ENCODE measurements at places on chromosomes 2 and 18.

- no peak for DNase-seq
Observed at GRCh38 chr2:177430411-177430810, 37.8 kb downstream of the AGPS start.

- no peak for DNase-seq
Observed at GRCh38 chr2:138997346-138997745, 217.2 kb upstream of the NXPH2 start.

- DNase-seq = no peak
Observed at GRCh38 chr2:231152800-231153557, 28.1 kb upstream of the HTR2B start.

DNA sequence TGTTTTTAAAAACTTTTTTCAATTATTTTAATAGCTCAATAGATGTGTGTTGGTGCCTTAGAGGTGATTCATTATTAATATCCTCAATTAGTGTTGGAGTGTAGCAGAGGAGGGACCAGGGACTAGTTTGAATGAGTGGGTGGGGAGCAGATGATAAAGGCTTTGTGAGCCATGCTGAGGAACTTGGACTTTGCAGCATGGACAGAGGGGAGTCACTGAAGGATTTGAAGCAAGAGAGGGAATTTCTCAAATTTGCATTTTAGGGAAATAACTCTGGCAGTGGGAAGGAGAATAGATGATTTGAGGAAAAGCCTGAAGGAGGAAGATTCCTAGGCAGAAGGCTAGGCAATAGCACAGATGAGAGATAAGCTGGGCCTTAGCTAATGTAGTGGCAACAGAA lies 42.3 kb upstream of the RMND5A start:
- DNase-seq = no peak

- DNase-seq = no peak
Observed at GRCh38 chr18:77248873-77249568, 627 bp upstream of the GALR1 start.

DNA sequence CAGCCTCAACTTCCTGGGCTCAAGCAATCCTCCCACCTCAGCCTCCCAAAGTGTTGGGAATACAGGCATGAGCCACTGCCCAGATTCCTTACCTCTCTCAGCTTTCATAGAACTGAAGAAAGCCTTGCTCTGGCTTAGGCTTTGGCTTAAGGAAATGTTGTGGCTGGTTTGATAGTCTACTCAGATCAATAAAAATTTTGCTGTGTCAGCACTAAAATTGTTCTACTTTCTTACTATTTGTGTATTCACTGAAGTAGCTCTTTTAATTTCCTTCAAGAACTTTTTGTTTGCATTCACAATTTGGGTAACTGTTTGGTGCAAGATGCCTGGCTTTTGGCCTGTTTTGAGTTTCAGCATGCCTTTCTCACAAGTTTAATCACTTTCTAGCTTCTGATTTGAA lies 634.0 kb upstream of the FSHR start:
- no peak for DNase-seq

GRCh38 chr2:238320648-238321281 lies 447 bp downstream of the TRAF3IP1 start:
- no peak for DNase-seq

GRCh38 chr2:232455426-232456255 lies at the start of gene ALPI:
ALPI (plus strand) TSS chr2:232456153; CDS start chr2:232456200, 47 bp downstream.
- DNase-seq = no peak

DNA sequence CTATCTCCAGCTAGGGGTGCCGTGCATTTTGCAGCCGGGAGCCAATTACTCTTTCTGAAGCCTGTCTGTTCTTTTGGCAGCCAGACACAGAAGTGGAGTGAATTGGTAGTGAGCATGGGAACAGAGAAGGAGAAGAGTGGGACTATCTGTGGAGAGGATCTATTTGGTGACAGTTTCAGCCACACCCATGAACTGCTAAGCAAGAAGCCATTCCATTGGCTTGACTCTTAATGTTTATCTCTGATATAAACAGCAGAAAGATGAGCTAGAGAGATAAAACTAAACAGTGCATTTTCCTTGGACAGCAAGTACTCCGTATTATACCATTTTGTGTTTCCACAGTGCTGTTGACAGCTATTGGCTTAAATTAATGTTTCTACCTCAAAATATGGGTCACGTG lies 259.6 kb upstream of the THUMPD2 start:
- no peak for DNase-seq

GRCh38 chr2:19745318-19746136 lies 156.3 kb downstream of the TTC32 start:
- DNase-seq = no peak

DNA sequence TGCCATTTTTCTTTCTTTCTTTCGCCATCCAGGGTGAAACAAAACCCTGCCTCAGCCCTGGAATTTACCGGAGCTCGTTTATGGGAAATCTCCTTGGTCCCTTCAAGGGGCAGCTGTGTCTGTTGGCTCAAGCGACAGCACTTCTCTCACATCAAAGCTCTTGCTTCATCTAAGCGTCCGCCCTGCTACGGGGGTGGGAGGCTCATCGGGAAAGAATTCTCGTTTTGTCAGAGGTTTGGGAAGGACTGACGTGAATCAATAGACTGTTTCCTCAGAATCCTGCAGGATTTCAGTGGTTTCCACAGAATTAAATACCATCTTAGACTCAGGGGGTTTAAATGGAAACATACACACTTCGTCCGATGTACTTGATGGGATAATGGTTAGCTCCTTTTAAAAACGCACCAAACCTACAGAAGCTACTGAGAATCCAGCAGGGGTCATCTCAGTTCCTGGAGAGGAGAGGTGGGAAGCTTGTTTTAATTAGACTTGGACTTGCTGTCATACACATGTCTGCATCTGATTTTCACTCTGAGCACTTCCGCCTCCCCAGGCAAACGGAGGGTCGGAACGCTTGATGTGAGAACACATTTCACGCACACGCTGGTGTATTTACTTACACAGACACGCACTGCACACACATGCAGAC lies 91.6 kb downstream of the ASB1 start:
- DNase-seq = no peak

- DNase-seq = peak; percentile 82
Observed at GRCh38 chr2:160407393-160408172, 86.0 kb downstream of the RBMS1 start.

GRCh38 chr2:216426166-216426777 lies 14.0 kb downstream of the SMARCAL1 start:
- DNase-seq = no peak

DNA sequence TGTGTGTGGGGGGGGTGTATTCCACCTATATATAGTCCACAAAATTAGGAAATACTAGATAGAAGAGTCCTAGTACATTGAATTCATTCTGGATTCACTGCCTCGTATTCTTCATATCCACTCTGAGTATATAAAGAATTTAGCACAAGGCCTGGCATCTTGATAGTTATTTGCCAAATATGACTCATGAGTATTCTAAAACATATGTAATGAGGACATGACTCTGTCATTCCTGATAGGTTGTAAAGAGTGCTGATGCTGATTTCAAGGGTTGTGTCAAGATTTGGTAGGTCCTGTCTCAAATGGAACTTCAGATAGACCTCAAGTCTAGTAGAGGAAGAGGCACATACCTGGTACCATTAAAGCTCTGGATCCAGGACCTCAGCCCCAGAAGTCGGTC lies 173.4 kb upstream of the BOD1L2 start:
- DNase-seq = no peak
